Activated naive CD8-positive, alpha-beta T cell treated with anti-CD3 and anti-CD28 coated beads, Interleukin-2, amount 10 ng/mL, durations not matched to agents 7 days and 5 days (primary cell): ENCODE measurements at places on chromosomes 12 and 14. TPM values are rescaled to one million over a fixed set of nuclear protein-coding genes. Genes with fewer than 3 reads are reported as not detected.
A peak's percentile ranks its signal among the peaks of the same experiment; 100 is the strongest.

OSGEP gene
- 63.5 TPM for total RNA-seq

BEST3 gene
- not detected for total RNA-seq

LRRC43 gene
- not detected for total RNA-seq

AQP2 gene
- not detected for total RNA-seq

CACNA2D4 gene
- 10.4 TPM for total RNA-seq

SERPINA9 gene
- total RNA-seq: not detected

DLK1 gene
- total RNA-seq: not detected

GARIN6 gene
- not detected for total RNA-seq

DNA sequence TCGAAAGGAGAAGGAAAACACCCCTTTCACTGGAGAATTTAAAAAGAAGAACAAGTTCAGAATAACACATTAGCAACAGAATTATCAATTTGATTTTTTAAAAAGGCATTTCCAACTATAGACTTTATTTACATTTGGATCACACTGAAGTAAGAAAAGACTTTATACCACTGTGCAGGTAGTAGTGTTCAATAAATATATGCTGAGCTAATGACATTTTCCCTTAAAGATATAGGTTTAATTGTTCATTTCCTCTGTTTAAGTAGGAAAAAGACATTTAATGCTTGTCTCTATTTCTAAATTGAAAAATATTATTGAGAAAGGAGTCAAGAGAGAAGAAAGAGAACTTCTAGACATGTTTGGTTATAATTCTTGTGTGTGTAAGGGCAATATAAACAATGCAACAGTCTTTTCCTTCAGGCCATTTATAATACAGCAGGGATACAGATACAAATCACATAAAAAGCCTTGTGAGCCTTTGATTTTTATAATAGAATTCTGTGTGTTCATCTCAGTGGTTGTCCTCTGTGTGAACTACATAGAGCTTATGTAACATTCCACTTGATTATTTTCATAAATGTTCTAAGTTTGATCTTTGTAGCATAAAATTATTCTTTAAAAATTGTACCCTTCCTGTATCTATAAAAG is 48.7 kb upstream of the PZP start:
- DNase-seq: no peak
- H3K4me3 ChIP-seq: no peak overlapping the region
- H3K27me3 ChIP-seq: peaks cover 16% of the 10 kb centered on the region
- H3K4me1 ChIP-seq: no peaks in the 10 kb centered on the region

- H3K4me1 ChIP-seq: no peaks in the 10 kb centered on the region
- no peaks in the 10 kb centered on the region for H3K27me3 ChIP-seq
- no peak for DNase-seq
- no peak overlapping the region for H3K4me3 ChIP-seq
- peaks cover 2% of the 10 kb centered on the region for H3K36me3 ChIP-seq
Observed at GRCh38 chr14:24258548-24259265, 4.3 kb downstream of the TGM1 start.

DNA sequence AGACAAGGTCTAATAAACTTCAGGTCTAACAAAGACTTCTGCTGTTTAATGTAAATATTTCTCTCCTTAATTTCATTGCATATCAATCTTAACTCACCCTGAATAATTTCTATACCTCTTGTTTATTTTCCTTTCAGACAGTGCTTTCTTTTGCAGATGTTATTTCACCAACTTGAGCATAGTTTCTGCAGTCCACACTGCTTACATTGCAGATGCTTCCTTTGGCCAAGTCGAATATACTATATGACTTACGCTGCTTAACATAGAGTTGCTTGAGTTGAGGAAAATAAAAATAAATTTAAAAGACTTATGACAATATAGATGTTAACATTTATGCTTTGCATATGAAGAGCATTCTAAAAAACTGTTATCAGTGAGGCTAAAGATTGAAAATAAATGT is 217.7 kb downstream of the PTPRO start:
- peaks cover 6% of the 10 kb centered on the region for H3K4me1 ChIP-seq
- DNase-seq: no peak
- H3K27me3 ChIP-seq: no peaks in the 10 kb centered on the region
- no peak overlapping the region for H3K4me3 ChIP-seq
- peaks cover 4% of the 10 kb centered on the region for H3K36me3 ChIP-seq

DNA sequence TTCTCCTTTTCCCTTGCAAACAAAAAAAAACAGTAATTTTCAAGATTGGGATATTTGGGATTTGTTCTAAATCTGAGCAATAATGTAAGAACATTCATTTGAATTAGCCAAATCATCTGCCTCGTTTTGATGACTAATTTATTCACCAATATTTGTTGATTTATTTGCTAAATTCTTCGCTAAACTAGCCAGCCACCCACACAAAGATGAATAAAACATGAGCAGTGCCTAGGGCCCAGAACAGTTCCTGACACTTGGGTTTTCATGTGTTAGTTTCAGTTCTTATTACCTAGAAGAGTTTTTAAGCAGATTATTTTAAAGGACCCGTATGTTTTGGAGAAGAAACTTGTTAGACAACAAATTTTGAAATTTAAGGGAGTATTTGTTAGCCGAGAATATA is 1.4 kb downstream of the ETNK1 start:
- peaks cover 15% of the 10 kb centered on the region for H3K27me3 ChIP-seq
- DNase-seq: no peak
- peaks cover 33% of the 10 kb centered on the region for H3K4me1 ChIP-seq
- H3K36me3 ChIP-seq: peaks cover under 1% of the 10 kb centered on the region

- H3K36me3 ChIP-seq: no peaks in the 10 kb centered on the region
- peaks cover 5% of the 10 kb centered on the region for H3K4me1 ChIP-seq
- peaks cover 21% of the 10 kb centered on the region for H3K27me3 ChIP-seq
- H3K4me3 ChIP-seq: peak overlapping the region; percentile 45
- DNase-seq: no peak
Observed at GRCh38 chr12:115451780-115452736, 768.1 kb upstream of the TBX3 start.

- DNase-seq: no peak
- peaks cover 1% of the 10 kb centered on the region for H3K27me3 ChIP-seq
Observed at GRCh38 chr14:89794096-89794495, 160.4 kb downstream of the EFCAB11 start.

GRCh38 chr12:96441816-96442215 is 41.6 kb upstream of the CDK17 start:
- H3K4me1 ChIP-seq: peaks cover 42% of the 10 kb centered on the region
- no peak for DNase-seq
- H3K27ac ChIP-seq: peak overlapping the region; percentile 72
- no peak overlapping the region for H3K4me3 ChIP-seq
- peaks cover 5% of the 10 kb centered on the region for H3K36me3 ChIP-seq

DNA sequence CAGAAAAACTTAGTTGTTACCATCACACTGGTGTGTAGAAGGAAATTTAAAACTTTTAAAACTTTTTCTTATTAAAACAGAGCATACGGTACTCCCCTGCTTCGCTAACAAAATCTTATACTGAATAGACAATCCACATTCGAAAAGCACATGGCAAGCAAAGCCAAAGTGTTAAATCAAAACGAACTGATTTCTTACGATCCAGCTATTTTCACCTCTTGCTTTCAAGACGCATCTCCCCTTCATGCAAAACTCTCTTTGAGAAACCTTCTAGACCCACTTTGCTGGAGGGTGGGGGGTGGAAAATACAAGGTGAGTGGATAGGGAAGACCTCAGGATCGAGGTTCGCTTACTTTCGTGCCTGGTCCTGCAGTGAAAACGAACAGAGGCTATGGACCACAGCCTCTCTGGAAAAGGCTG is 328 bp downstream of the INTS13 start:
- DNase-seq: no peak
